GM12878 (cell line): ENCODE measurements at places on chromosomes 5 and 9. TPM values are rescaled to one million over a fixed set of nuclear protein-coding genes. Genes with fewer than 3 reads are reported as not detected.

GRCh38 chr9:134922066-134922931 is 4.6 kb upstream of the FCN1 start:
- DNase-seq = no peak

DNA sequence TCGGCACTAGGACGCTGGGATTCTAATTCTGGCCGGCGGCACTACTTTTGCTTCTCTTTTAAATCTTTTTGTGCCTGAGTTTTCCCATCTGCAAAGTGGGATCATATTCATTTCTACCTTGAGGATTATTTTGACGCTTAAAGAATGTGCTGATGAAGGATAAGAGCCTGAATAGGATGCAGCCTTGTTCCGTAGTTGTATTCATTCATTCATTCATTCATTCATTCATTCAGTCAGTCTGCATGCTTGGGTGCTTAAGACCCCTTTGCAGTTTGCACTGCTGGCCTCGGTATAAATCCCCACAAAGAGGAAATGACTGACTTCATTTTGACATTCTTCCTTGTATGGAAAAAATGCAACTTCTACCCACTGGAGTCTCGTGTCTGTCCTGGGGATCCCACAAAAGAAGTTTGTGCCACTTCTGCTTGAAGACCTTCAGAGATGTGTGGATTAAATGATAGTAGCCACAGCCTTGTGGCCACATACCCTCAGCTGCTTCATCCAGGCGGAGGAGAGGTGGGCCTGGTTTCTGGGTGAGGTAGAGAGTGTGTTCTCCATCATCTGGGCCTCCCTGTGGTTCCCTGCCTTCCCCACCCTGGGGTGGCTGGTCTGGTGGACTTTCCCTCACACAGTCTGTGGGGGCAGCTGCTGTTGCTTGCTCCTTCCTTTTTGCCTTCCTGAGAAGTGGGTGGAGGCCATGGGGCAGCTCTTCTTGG is 62.6 kb downstream of the PPARGC1B start:
- no peak for DNase-seq

The DDX4 gene
- polyA plus RNA-seq = not detected in 2 replicates

DNA sequence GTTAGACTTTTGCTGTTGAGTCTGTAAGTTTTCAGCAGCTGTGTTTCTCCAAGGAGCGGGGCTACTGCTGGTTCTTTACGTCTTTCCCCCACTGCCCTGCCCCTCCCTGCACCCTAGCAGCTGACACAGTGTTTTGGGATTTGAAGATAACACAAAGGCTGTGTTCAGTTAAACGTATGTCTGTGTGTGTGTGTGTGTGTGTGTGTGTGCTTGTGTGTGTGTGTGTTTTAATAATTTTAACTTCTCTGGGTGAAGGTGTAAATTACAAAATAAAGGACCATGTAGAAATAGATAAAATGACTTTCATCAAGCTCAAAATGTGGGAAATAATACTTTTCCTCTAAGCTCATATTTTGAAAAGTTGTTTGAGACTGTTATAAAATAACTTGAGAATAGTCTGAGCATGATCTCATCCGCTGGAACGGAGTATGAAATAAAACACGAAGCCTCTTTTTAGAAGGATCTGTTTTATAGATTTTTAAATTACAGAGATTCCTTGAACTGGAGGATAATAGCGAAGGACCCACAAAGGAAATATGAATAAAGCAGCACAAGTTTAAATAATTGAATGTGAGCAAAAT is 10.9 kb downstream of the ABL1 start:
- DNase-seq = no peak

DNA sequence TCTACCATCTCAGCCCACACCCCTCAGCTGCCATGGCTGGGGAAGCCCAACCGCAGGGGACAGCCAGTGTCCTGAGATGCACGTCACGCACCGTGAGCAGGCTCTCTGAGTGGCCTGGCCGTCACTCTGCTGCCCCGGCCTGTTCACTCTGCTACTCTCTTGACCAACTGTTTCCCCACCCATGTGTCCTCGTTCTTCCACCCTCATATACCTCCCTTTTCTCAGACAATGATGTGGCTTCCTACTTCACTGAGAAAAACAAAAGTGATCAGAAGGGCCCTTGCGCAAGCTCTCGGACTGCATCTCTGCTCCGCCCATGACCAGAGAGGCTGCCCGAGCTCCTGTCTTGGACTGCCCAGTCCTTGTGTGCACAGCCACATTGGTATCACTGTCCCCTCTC is 47.6 kb downstream of the OTULIN start:
- no peak for DNase-seq

- no peak for DNase-seq
These were observed 242.6 kb downstream of the RAB3C start for GRCh38 chr5:58825441-58825840.

- DNase-seq = no peak
These were observed 14.1 kb downstream of the CFAP95 start for GRCh38 chr9:69834591-69835184.

GRCh38 chr5:102536323-102536928 is 37.6 kb upstream of the SLCO6A1 start:
- no peak for DNase-seq

DNA sequence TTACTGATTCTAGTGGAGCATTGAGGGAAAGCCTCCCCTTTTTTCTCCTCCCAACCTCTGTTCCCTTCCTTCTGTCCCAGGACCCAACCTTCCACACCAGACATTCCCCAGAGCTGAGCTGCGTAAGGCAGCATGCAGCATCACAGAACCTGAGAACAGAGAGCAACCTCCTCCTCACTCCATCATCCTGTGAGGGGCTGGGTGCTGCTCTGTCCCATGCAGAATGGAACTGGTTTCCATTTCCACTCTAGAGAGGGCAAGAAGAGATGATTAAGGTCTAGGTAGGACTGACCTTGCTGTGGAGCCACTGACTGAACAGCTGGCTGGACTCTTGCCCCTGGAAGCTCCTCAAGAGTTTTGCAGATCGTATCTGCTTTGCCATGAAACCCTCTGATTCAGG is 30.1 kb upstream of the IL7R start:
- no peak for DNase-seq

DNA sequence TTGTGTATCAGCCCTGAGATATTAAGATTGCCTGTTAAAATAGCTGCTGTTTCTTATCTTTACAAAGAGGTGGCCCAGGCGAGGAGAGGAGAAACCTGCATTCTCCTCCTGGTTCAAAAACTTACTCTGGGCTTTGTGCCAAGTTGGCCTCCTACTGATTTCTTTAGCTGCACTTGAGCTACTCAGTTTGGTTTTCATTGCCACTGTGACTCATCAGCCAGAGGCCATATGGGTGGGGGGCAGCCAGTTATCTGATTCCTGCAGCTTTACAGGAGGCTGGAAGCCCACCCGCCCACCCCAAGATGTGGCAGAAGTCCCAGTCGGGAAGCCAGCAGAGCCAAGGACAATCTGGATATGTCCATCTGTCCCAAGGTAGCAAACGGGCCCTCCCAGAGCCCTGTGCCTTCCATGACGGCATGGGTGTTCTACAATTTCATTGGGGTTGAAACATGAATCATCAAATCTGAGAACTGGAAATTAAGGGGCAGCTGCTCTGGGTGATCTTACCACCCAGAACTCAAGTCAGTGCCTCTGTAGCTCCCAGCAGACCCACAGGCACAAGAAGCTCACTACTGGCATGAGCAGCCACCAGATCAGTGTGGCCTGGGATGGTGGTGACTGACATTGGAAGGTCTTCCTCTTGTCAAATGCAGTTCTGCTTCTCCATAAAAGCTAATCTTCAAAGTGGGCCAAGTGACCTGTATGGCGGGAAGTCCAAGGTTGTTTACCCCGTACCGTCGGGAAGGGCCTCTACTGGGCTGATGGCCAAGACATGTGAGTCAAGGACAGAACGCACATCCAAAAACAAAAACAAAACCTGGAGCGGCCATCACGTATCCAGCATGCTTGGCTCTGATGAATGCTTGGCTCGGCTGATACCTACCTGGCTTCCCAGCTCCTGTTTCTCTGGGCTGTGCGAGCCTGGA is 15.6 kb downstream of the FCN2 start:
- no peak for DNase-seq

GRCh38 chr5:33611877-33612276 is 171.1 kb downstream of the TARS1 start:
- no peak for DNase-seq

GRCh38 chr9:8877753-8878494 is 1078.3 kb upstream of the DMAC1 start:
- no peak for DNase-seq

GRCh38 chr9:133610845-133611244 is 1.7 kb upstream of the FAM163B start:
- no peak for DNase-seq

The PAEP gene
- not detected in 2 replicates for polyA plus RNA-seq

- DNase-seq = no peak
These were observed 89.3 kb upstream of the ADAMTS16 start for GRCh38 chr5:5050801-5051200.

The RNF44 gene
- polyA plus RNA-seq = 4.7 and 6.4 TPM in 2 replicates

DNA sequence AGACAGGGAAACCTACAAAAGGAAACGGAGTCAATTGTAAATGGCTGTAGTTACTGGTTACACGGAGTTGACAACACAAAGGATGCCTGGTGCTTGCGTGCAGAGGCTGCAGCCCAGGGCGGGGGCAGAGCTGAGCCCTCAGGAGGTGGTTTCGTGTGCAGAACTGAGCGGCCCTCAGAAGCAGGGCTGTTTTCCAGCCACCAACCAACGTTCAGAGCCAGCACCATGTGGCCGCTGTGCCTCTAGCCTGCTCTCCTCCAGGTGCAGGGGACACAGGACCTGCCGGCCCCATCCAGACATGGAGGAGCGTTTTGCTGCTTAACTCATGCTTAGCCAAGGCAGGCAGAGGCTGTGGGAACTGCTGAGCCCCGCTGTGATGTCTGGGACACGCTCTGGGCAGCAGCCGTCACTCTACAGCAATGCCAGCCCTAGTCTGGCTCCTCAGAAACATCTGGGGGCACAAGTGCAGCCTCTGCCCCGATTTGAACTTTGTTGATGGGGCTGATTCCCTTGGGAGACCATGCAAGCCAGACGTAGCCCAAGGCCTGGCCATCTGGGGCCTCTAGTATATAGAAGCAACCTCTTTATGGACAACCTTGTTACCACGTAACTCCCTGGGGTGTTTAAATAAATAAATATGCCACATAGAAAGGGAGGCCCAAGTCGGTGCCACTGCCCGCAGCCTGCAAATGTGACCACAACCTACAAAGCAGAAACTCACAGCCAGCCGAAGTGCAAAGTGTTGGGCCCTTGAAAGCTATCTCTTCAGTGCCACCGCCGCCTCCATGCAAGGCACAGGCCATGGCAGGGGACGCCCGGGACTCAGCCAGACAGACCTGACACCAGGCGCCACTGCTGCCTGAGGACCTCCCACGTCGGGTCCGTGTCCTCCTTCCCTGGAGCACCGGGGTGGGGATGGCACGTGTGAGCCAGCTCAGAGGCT is 42.1 kb downstream of the NKD2 start:
- DNase-seq = no peak

The KCNV2 gene
- 0.21 TPM in 1 of 2 replicates, not detected in the other for polyA plus RNA-seq

DNA sequence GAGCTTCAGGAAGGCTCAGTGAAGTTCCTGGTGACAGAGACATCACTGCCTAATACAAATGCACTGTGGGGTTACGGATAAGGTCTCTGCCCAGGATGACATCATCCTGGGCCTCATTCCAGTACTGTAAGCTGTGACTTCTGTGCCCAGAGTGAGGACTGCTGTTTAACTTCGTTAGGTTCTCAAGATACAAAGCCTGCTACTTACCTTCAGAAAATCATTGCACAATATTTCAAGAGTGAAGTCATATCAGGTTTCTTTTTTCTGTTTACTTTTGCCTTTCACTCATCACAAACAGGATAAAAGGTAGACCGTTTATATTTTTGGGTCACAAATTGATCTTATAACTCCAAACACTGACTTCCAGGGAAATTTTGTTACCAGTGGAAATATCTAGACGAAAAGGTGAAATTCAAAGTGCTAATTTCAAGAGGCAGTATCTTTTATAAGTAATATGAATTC is 241.2 kb downstream of the PIK3R1 start:
- no peak for DNase-seq

DNA sequence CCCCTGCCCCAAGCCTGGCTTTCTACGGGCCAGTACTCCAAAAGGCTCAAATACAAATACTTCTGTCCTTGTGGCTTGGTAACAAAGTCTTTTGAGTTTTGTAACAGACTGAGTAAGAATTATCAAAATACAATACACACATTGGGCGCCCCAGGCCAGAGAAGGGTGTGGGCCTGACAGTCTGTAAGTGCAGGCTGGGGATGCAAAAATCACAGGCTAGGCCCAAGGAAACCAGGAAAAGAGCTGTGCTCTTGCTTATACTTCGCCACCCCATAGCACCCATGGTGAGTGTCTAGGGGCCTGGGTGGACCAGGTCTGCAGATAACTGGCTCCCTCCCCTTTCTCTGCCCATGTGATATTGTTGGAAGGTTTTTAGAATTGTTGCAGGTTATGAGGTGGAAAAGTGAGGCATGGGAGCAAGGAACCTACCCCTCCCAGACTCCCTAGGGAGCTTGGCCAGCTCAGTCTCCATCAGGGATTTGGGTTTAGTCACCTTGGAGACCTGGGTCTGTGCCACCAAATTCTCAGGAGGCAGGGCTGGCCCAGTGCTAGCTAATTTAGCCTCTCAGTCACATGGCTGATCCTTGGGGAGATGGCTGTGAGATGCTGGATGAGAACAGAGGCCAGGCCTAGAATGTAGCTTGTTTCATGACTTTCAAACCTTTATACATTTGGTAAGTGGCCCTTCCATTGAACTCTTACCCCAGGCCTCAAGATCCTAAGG is 72.9 kb downstream of the TARS1 start:
- DNase-seq = no peak

DNA sequence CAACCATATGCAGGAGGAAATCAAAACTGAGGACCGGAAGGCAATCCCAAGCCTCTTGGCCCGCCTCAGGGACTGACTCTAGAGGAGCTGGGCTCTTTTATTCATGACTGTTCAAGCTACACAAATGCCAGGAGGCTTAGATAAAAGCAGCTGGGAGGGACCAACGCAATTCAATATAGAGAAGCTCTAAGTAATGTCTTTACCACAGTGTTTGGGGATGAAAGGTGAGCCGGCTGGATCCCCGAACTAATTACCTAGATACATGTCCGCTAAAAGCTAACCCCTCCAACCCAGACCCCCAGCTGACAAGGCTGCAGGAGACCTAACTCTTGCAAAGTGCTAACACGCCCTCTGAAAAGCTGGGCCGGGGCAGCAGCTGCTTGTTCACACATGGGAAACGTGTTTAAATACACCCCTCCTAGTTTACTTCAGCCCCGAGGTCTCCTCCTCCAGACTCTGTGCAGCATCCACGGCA is 67.5 kb downstream of the TLE1 start:
- no peak for DNase-seq

The ZNF346 gene
- 26.5 and 27.2 TPM in 2 replicates for polyA plus RNA-seq

GRCh38 chr9:89375191-89375760 is 57.0 kb downstream of the SECISBP2 start:
- DNase-seq = peak; percentile 42

The SVEP1 gene
- polyA plus RNA-seq = not detected in 2 replicates

GRCh38 chr5:9851458-9851857 is 221.3 kb upstream of the TAS2R1 start:
- no peak for DNase-seq

The PPP3R2 gene
- not detected in 2 replicates for polyA plus RNA-seq
